Activated CD4-positive, alpha-beta T cell treated with anti-CD3 and anti-CD28 coated beads, Interleukin-2, amount 10 ng/mL, durations not matched to agents 24 days and 14 days (primary cell): ENCODE measurements at places on chromosomes 4 and X.

DNA sequence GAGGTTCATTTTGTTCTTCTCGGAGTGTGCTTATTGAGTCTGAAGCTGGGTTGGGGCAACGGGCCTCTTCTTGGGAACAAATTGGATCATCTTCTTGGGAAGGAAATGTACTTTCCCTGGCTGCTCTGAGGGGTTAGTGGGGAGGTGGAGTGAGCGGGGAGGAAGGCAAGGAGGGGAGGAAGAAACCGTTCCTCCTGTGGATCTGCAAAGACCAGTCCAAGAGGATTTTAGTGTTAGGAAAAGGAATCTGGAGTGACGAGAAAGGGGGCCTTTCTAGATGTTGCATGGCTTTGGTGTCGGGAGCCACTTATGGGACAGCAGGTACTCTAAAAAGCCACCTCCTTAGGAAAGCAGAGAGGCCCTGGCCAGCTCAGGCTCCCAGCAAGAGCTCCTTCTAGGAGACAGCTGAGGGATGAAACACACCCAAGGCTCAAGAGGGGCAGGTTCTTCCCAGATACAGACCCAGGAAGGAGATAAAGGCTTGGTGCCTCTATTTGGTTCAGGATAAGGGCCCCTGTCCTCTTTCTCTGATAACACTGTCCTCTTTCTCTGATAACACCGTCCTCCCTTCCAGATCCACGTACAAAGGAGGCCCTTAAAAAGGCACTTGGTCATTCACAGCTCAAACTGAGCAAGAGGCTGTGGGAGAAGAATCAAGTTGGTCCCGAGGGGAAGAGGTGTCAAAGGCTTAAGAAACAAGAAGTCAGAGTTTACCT, 451 bp downstream of the SOD3 start:
- DNase-seq = no peak

DNA sequence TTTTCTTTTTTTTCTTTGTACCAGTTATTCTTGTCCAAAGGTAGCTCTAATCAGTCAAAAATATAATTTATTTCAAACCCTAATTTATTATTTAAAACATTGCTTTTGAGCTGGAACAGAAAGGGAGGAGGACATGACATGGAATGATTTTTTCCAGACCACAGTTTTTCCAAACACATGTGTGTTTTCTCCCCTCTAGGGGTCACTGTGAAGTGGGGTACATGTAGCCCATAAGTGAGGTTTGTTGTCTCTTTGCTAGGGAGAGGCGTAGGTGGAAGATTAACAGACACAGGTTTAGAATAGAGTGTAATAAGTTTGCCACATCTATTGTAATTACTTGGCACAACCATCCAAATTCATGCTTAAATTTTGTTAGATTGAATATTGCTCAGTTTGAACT, 83.0 kb downstream of the TNIP2 start:
- DNase-seq = no peak

DNA sequence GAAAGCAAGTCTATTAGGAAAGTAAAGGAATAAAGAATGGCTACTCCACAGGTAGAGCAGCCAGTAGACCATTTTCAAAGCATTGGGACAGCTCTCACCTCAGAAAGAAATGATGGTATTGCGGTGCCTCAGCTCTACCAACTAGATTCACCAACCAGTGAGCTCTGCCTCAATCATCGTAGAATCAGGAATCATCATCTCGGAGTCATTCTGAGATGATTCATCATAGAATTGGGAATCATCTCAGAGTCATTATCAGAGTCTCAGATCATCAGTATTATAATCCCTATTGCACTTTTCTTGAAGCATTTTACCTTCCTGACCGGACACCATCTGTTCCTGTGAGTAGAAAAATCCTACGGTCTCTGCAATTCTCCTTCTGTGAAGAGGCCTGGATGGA, 17.5 kb upstream of the SAT1 start:
- no peak for DNase-seq

- DNase-seq = no peak
Observed at GRCh38 chr4:818106-818921, 7.6 kb downstream of the CPLX1 start.

- no peak for DNase-seq
Observed at GRCh38 chr4:721261-722168, 15.9 kb downstream of the PCGF3 start.

DNA sequence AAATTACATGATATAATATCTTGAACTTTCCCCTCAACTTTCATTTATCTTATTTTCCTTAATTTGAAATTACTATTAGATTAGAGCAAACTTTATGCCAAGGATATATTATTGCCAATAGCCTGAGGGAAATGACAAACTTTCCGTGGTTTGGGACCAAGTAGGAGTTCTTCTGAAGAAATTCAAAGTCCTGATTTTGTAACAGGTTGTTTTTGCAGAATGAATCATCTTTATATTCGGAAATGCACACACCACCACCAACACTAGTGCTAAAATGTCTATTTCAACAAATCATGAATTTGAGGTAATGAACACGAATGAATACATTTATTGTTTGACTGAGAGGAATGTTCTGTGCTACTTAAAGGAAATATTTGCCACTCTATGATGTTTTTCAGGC, 226.7 kb downstream of the GRIA2 start:
- no peak for DNase-seq

DNA sequence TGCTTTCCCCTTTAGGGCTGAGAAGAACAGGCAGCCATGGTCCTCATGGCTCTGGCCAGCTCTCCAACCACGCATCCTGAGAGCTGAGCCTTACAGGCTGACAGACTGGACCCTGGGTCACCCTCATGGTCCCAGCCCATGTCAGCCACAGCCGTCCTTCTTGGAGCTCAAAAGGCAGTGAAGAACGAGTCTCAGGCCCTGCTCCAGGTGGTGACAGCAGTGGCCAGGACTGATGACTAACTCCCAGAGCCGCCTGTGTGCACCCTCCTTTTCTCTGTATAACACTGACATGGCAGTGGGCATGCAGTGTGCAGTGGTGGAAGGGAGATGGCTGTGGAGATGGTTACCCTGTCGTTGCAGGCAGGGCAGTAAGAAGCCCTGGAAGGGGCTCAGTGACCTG, 10.3 kb upstream of the DUSP9 start:
- DNase-seq = no peak

DNA sequence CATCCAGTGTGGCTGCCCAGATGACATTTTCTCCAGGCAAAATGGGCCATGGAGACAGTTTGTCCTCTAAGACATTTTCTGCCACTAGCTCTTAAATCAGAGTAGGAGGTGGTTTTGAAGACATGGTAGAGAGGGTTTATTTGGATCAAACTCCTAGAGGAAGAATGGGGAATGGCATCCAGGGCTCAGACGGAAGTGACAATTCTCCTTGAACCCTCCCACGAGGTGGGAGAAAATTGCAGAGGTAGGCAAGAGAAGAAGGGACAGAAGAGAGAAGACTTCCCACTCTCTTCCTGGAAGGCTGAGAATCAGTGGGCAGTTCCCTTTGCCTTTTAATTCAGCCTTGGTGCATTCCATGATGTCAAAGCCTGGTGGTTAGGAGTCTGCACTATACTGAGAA, 194.0 kb downstream of the SMIM20 start:
- DNase-seq = no peak

DNA sequence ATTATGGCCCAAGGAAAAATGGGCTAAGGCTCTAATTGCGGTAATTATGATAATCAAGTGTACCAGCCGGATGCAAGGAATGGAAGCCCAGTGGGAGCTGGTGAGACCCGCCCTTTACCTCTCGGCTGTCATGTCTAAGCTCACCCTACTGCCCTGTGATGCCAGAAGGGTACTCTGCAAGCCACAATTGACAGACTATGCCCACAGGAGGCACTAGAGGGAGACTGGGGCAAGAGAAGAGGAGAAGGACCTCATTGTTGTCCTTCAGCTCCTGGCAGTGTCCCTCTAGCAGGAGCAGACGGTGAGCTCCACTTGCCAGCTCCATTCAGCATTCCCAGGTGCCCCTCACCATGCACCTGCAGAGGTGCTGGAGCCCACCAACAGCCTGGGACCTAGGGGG, 141.8 kb downstream of the SMIM20 start:
- DNase-seq = no peak

- no peak for DNase-seq
Observed at GRCh38 chrX:109343671-109344070, 138.2 kb downstream of the GUCY2F start.

- DNase-seq = no peak
Observed at GRCh38 chr4:39822662-39823061, 124.7 kb downstream of the UBE2K start.

DNA sequence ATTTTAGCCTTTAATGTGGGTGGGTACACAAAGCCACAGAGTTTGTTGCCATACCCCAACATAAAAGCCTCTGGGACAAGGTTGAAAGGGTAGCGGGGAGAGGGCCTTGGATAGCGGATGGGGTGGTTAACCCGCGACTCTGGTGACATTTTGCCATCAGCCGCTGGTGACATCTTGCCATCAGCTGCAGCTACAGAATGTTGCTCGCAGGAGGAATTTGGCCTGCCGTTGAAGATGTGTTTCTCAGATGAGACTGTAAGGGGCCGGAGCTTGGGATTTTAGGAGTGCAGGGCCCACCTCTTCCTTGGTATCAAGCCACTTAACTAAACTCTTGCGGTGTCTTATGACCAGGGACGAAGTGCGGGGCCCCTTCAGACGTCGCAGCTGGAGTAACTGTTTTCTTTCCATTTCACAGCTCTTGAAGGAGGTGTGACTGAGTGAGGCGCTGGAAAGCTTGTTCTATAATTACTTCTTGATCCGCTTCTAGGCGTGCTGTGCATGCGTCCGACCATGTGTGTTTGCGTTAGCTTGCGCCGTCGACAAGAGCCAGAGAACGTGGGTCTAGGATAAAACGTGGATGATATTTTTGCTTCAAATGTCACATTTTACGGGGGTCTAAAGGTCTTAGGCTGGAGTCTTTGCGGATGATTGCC, 820 bp upstream of the RASL11B start:
- DNase-seq = no peak

DNA sequence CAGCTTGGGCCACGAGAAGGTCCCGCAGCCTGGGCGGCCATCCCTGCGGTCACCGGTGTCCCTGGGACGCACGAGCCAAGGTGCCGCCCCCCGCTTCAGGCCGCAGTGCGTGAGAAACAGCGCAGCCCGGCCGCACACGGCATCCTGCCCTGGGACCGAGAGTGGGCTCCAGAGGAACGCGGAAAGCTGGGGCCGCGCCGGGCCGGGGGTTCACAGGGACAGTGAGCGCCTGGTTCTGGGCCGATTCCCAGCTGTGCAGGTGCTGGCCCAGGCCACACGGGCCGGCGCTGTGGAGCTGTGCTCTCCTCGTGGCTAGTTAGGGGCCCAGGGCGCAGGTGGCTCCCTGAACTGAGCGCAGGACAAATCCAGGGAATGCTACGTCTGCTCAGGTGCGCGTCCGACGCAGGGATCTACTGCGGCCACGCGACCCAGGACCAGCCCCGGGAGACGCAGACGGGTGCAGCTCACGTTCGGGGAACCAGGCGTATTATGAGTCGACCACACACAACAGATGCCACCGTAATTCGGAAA, 25.8 kb upstream of the GTPBP6 start:
- DNase-seq = no peak

DNA sequence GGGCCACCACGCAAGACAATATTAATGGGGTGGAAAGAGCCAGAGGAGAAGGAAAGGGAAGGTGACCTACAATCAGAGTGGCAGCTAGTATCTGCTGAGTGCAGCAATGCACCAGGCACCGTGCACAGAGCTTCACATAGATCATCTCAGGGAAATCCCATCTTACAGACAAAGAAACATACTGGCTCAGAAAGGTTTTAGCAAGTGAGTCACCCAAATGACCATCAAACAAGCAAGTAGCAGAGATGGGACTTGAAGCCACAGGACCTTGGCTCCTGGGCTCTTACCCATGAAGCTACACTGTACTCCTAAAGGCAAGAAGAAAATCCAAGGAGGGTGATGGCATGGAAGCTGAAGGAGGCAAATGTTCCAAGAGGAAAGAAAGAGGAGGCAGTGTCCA, 6.8 kb downstream of the ANXA5 start:
- no peak for DNase-seq

- DNase-seq = no peak
Observed at GRCh38 chrX:5176766-5177165, 1051.9 kb downstream of the NLGN4X start.

- DNase-seq = no peak
Observed at GRCh38 chr4:101171747-101172146, 175.6 kb downstream of the PPP3CA start.

DNA sequence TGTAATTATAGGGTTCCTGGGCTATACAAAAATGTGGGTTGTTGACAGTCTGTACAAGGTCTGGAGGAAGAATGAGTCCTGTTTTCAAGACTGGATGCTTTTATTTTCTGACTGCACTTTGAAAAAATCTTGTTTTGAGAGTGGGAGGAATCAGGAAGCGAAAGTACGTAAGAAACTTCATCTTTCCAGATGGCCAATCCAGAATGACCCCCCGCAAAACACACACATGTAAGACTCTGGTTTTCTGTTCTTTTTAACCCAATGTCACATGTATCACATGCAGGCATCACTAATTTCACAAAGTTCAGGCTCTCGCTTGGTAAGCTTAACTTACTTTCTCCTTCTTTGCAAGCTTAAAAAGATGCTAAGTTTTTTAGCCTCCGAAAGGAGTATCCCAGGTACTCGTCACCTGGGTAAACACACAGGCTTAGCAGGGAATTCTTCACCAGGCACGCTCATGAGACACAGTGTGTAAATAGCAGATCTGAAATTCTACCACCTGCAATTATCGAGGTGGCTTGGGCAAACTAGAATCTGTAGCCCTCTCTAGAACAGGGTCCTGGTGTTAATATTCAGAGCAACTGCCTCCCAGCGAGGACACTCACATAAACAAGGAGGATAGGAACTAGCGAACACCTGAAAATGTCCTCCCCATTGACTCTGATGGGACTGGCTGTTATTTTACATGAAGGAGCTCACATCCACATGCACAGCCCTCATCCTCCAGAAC, 90.7 kb downstream of the NSUN7 start:
- DNase-seq = no peak

DNA sequence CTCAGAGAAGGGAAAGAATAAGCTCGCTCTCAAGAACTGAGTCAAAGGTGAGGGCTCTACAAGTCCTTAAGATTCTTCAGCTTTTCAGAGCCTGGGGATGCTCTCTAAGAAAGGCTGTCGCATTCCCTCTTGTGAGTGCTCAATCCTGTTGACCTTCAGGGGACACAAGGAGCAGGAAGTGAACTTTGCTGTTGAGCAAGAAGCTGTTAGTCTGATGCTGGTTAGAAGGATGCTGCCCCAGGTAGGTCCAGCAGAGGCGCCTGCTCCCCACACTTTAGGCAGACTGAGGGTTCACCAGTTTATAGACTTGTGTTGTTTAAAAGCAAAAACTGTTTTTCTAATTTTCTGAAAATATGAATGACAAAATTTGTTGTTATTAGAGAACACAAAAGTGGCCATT, 125.4 kb upstream of the SPOCK3 start:
- DNase-seq = no peak

DNA sequence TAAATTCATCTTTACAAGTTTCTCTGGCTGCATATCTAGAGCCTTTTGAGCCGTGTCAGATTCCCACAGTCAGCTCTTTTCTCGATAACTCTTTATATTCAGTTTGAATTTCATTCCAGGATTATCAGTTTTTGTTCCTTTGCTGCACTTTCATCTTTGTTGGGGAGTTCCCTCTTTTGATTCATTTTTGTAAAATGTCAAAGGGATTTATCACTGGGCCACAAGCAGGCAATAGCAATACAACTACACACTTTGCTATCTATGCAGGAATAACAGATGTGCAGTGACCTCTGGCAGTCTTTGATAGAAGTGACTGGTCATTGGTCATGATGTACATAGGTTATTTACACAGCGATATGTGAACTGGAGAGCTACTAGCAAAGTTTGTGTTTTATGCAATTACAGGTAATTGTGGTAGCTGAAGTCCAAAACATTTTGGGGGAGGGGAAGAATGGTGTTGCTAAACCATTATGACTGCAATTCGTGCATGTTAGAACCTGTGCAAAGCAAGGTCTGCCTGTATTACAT, 43.8 kb downstream of the HPGDS start:
- DNase-seq = no peak

- no peak for DNase-seq
Observed at GRCh38 chr4:1018147-1019020, 7.0 kb downstream of the FGFRL1 start.
